ENCODE measurements at places on chromosomes 4 and X.

DNA sequence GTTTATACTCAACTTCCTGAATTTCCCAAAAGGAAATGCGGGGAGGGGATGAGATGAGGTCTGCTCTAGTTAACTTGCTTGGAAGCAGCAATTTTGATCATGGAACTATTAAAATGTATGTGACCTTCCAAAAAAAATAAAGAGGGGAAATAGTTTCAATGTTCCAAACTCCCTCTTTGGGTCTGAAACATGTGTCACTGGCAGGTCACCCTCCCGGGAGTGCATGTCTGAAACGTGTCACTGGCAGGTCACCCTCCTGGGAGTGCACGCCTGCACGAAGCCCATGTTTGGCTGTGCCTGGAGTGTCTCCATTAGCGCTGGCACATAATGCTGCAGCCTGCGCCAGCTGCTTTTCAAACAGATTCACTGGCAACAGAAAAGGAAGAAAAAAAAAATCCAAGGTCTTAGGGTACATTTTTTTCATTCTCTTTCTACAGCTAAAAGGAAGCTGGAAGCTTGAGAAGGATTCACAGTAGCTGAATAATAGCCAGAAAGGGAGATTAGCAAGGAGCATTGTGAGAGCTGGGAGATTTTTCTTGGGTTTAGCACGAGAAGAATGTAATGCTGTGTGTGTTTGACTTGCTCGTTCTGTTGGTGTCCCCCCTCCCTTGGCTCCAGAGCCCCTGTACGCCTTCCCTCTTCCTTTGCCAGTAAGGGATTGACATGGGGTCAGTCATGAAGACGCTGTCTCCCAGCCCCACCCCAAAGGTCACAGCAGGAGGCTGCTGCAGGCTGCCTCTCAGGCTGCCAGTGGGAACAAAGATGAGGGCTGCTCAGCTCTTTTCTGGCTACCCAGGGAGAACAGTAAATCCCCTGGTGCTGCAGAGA lies 39.2 kb upstream of the TLR3 start:
- DNase-seq, result no peak

DNA sequence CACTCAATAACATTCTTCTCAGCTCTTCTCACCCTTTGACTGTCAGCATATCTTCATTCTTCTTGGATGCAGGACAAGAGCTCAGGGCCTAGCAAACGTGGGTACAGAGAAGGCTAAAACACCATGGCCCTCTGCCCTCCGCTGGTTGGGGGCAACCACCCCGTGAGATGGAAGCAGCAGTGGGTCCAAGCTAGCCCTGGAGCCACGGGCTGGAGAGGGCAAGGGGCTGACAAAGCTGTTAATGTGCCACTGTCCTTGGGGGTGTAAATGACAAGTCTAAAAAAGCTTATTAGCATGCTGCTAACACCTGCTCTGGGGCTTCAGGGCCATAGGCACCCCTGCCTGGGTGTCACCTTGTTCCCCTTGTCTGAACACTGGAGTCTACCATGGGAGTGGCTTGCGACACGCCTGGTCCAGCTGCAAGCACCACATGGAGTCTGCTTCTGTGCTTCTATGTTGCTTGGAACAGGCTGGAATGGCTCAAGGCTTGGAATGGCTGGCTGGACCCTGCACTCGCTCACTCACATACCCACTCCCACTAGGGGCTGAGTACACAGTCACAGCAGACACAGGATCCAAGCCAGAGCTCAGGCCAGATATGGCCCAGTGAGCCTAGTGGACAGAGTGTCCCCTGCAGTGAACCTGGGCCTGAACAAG lies 246.0 kb downstream of the PCDH10 start:
- no peak for DNase-seq

DNA sequence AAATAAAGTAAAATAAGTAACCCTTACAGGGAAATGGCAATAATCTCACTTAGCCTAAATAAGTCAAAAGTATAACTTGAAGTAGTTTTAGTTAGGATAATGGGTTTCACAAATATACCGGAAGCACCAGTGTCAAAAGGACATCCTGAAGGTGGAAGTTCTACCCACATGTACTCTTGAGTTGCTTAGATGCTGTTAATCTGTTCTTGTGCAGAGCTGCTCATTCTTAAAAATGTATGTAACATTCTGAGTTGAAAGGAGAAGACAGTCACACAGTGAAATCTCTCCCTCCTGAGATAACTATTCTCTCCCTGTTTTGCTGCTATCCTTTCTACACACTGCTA lies 11.2 kb upstream of the CCNG2 start:
- no peak for DNase-seq

DNA sequence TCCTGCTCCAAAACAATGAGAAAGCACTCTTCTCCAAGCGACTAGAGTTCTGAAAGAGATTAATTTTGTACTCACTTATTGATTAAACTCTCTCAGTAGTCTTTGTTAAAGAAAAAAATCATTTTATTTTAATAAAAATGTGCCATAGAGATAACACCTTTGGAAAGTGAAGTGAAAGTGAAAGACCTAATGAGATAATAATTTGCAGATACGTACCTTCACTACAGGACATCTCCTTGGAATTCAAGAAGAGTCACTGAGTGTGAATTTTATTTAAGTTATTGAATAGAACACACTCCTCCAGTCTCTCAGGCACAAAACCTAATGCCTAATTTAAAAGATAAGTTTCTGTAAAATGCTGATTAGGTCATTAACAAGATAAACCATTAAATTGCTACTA lies 1070.6 kb upstream of the GRID2 start:
- no peak for DNase-seq

DNA sequence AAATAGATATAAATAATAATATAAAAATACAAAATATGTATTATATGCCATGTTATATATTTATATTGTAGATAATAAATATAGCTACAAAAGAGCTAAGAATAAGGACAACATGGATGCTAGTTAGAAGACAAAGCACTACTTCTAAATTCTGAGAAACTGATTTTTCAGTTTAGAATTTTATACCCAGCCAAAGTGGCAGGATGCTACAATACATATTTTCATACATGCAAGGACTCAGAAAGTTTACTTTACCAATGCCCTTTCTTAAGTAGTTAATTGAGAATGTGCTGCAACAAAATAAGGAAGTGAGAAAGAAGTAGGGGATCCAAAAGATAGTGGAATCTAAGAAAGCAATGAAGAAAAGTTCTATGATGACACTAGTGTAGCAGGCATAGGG lies 64.5 kb downstream of the PDE5A start:
- no peak for DNase-seq

Data from stimulated activated CD8-positive, alpha-beta memory T cell treated with anti-CD3 and anti-CD28 coated beads, Interleukin-4, amount 100 ng/mL, for 1 hour (primary cell).